NCI-H2029 treated with DMSO at 0.1 percent for 48 hours (cell line): ENCODE measurements at places on chromosomes 1 and 21.

DNA sequence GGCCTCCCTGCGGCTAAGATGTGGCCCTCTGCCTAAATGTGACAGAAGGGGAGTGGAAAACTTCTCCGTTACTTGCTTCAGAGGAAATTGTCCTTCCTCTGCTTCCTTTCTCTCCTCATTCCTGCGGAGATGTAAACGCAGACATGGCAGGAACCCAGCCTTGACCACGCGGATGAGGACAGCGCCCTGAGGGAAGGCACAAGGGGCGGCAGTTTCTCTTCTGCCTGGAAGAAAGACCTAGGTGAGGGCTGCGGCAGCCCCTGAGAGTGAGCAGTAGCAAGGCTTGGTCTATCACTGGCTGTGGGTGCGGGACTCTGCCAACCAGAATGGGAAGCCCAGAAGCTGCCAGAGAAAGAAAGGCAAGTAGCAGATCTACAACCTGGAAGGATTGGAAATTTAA is 14.0 kb upstream of the CTPS1 start:
- DNase-seq, result no peak

DNA sequence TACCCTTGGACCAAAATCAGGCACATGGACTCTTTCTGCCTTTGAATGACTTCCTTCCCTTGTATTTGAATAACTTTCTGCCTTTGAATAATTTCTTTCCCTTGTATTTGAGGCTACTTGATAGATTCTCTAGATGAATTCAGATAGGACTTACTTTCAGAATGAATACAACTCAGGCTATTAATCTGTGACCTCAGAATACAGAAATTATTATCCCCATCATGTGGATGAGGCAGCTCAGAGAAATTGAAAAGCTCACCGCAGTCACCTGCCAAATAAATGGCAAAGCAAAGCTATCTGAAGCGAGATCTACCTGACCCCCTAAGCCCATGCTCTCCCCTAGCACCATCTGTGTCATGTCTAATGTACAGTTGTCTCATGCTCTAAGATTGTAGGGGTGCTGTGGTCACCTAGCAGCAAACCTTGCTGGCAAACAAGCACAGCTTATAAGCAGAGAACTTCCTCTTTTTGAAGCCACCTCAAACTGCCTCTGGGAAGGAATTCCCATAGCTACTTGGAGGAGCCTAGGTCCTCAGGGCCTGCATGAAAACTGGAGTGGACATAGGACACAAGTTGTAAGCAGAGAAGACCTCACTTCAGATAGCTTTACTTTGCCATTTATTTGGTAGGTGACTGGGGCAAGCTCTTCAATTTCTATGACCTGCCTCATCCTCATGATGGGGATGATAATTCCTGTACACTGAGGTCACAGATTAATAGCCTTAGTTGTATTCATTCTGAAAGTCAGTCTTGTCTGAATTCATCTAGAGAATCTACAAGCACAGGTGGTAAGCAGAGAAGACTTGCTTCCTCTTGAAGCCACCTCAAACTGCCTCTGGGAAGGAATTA is 66.1 kb downstream of the FASLG start:
- no peak for DNase-seq

DNA sequence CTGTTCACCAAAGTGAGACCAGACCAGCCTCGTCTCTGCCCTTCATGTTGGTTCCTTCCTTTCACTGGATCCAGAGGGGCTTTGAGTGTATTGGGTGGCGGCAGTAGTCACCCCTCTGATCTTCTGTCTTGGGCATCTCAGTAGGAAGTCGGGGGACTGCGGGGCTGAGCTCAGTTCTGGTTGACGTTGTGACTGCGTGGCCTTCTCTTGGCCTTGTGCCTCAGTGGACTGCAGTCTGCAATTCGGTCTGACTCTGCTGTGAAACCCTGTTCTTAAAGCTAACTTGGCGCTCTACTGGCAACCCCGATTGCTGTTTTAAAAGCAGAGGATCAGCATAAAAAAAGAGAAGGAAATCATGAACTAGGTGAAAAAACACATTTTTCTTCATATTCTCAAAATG is 56.7 kb downstream of the SLC37A1 start:
- no peak for DNase-seq

DNA sequence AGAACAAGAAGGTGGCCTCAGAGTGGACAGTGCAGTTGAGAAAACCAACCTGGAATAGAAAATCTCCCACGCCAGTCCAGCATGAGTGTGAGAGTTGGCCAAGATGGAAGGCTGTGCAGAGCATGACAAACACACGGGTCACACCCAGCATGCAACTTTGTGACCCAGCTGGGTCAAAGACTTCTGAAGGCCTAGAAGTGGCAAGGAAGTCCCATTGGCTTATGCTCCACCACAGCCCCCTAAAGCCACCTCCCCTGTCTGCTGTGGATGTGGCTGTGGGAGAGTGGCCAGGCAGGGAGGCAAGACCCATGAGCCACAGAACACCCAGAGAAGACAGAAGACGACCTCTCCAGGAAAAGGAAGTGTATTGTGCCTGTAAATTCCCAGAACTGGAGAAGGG is 13.6 kb downstream of the BATF3 start:
- no peak for DNase-seq

DNA sequence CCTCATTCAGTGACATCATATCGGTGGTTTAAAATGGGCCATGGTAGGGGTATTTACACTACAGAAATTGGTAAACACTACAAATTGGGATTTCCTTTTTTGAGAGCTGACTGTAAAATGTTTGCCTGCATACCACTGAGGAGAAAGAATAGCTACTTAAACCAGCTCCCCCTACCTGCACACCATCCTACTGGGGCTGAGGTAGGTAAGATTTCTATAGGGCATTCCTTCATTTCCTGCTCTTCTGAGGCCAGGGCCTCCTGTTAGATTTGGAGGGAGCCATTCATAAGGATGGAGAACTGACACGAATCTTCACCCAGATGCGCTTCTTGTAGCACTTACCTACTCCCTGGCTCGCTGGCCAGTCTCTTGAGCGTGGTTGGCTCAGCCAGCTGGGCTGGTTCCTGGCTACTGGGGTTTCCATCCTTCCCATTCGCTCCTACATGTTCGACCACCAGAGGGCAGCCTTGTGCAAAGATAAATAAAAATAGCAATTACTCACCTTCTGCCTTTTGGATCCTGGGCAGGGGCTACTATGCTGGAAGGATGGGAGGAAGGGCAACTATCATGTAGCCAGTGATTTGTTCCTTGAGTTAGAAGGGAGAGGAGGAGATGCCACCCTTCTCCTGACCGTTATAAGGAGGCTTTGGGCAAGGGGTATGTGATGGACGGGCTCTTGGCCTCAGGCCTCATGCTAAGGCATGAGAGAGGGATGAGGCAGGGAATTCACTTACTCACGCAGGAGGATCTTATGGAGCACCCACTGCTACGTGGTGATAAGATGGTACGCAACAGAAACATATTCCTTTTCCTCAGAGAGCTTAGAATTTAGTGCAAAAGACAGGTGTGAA is 10.7 kb downstream of the OPTC start:
- DNase-seq, result peak; percentile 48

DNA sequence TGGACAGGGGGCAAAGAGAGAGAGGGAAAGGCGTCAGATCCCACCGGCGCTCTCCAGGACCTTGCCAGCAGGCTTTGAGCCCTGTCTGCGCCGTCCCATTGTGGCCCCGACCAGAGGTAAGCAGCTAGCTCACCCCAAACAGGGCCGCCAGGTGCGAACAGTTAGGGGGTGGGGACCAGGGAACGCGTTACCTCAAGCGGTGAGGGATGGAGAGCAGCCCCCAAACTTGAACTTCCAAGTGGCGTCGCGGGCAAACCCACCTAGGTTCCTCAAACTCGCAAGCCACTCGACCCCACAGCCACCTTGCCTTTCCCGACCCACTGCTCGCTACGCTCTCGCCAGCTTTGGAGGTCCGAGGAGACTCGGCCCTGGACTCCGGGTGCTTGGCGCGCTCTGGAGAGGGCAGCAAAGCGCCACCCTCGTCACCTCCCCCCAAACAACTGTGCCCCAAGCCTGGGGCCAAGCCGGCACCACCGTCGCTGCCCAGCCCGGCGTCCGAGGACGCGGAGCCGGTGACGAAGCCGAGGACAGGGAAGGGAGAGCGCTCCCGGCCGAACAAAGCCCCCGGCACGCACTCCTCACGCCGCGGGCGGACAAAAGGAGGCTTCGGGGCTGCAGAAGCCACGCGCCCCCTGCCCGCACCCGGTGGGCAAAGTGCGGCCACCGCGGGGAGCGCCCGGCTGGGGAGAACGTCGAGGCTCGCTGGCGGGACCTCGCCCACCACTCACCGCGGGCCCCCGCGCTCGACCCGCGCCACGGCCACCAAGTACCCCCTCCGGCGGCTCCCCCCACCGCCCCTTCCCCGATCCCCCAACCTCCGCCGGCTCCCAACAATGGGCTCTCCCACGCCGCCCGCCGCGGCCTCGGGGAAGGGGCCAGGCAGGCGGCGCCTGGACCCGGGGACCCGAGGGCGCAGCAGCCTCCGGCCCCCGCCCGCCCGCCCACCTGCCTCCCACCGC is 976 bp downstream of the SSBP3 start:
- no peak for DNase-seq

GRCh38 chr21:28179136-28179535 is 813.5 kb downstream of the LTN1 start:
- DNase-seq, result no peak

- no peak for DNase-seq
Measured at GRCh38 chr1:38243106-38243505, 196.5 kb upstream of the POU3F1 start.

GRCh38 chr1:223524930-223525451 is 131.8 kb downstream of the CCDC185 start:
- DNase-seq, result no peak

DNA sequence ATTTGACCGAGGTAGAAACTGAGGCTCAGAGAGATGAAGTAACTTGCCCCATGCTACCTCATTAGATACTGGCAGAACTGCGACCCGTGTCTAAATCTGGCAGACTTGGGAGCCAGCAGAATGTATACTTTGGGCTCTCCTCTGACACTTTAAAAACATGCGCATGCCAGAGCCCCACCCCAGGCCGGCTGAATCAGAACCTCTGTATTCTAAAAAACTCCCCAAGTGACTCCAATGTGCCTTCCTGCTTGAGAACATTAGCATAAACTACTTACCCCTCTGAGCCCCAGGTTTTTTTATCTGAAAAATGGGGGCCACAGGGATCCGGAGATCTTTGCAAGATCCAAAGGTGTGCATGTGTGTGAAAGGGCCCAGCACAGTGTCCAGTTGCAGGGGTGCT is 344.7 kb upstream of the USP24 start:
- no peak for DNase-seq

DNA sequence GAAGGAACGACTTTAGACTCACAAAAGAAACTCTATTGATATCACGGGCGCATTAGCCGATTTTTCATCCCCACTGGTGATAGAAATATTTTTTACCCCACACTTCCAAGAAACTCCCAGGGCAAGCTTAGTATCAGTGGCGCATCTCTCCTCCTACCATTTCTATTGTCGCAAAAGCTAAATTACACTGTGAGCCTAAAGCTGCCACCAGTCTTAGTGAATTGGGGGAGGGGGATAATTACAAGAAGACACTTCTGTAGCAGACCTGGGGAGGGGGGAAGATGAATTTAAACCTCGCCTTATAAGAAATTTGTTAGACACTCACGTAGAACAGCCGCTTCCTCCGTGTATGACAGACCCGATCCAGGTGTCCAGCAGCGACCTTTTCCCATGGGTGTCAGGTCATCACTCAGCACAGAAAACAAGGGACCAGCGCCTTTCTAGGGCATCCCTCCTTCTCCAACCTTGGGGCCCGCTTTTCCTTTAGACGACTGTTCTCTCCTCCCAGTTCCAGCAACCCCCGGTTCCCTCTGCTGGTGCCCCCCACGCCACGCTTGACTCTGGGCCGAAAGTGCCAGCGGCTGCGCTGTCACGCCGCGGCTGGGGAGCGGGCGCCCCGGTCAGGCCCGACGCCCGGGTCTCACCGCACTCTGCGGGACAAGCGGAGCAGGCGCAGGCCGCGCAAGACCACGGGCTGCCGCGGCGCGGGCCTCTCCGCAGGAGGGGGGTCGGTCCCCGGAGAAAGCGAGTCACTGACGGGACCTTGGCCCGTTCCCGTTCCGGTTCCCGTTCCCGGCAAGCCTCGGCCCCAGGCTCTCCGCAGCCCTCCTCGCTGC is 821 bp downstream of the PHC2 start:
- no peak for DNase-seq

- DNase-seq, result no peak
Measured at GRCh38 chr1:54413295-54413694, 7.1 kb upstream of the SSBP3 start.

- DNase-seq, result no peak
Measured at GRCh38 chr1:206074839-206075238, 21.9 kb downstream of the RHEX start.

GRCh38 chr1:93437976-93438605 is 9.8 kb upstream of the FNBP1L start:
- DNase-seq, result peak; percentile 38

- DNase-seq, result no peak
Measured at GRCh38 chr1:51303315-51303714, 27.0 kb downstream of the TTC39A start.

DNA sequence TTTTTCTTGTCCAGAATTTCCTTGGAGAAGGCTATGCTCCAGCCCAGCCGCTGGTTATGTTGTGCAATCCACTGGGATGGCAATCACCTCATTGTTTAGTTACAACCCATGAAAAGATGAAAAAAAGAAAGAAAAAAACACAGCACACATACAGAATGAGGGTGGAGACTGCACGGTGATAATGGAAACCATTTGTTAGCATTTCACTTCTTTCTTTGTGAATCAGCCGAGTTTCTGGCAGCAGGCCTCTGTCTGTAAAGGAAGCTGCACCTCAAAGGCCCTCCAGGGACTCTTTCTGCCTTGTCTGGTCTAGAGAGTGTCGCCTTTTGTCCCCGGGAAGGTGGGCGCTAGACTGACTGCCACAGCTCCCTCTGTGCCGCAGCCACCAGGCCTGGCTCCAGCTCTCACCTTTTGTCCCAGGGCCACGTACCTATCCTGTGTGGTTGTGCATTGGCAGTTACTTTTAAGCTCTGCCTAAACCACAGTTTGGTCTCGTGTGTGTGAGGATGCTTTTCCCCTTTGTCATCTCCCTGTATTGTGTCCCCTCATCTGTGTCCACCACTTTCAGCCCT is 35.6 kb downstream of the NGF start:
- no peak for DNase-seq

DNA sequence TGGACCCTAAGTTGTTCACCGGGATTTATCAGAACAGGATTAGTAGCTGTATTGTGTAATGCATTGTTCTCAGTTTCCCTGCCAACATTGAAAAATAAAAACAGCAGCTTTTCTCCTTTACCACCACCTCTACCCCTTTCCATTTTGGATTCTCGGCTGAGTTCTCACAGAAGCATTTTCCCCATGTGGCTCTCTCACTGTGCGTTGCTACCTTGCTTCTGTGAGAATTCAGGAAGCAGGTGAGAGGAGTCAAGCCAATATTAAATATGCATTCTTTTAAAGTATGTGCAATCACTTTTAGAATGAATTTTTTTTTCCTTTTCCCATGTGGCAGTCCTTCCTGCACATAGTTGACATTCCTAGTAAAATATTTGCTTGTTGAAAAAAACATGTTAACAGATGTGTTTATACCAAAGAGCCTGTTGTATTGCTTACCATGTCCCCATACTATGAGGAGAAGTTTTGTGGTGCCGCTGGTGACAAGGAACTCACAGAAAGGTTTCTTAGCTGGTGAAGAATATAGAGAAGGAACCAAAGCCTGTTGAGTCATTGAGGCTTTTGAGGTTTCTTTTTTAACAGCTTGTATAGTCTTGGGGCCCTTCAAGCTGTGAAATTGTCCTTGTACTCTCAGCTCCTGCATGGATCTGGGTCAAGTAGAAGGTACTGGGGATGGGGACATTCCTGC is 3.9 kb upstream of the OLFML3 start:
- no peak for DNase-seq

- DNase-seq, result no peak
Measured at GRCh38 chr1:88697503-88697902, 13.4 kb downstream of the PKN2 start.
